Nasal cavity respiratory epithelium epithelial cell of viscerocranial mucosa (primary cell): ENCODE measurements at places on chromosomes 6 and 20. TPM values are rescaled to one million over a fixed set of nuclear protein-coding genes. Genes with fewer than 3 reads are reported as not detected.

Gene SLC17A3
- total RNA-seq, result not detected in 2 replicates

Gene SIGLEC1
- total RNA-seq, result not detected in 2 replicates

Gene SPDEF
- 1.4 and 2.1 TPM in 2 replicates for total RNA-seq

Gene KIF25
- not detected in 2 replicates for total RNA-seq

Gene LSM2
- total RNA-seq, result 14.4 and 35.5 TPM in 2 replicates

Gene SIRPB1
- total RNA-seq, result not detected in 2 replicates

Gene HLA-DQB1
- not detected in 2 replicates for total RNA-seq

Gene SLC13A3
- 3.3 and 3.8 TPM in 2 replicates for total RNA-seq

Gene GJA1
- 101 and 212 TPM in 2 replicates for total RNA-seq

Gene SOBP
- total RNA-seq, result 0.57 TPM in 1 of 2 replicates, not detected in the other

Gene PACSIN1
- not detected in 2 replicates for total RNA-seq

Gene SNAP91
- under 0.01 and 0.07 TPM in 2 replicates for total RNA-seq

Gene MEI4
- under 0.01 and 0.07 TPM in 2 replicates for total RNA-seq

Gene KCNK5
- under 0.01 and 1.8 TPM in 2 replicates for total RNA-seq

Gene TMX4
- 10.6 and 13.1 TPM in 2 replicates for total RNA-seq

Gene GSS
- 86.6 and 96.7 TPM in 2 replicates for total RNA-seq

Gene SPATS1
- total RNA-seq, result not detected in 2 replicates

Gene KIF3B
- total RNA-seq, result 15.4 and 27.4 TPM in 2 replicates

Gene COL19A1
- under 0.01 TPM in 1 of 2 replicates, not detected in the other for total RNA-seq

Gene TCF19
- total RNA-seq, result 1.7 and 2.1 TPM in 2 replicates

Gene CGA
- not detected in 2 replicates for total RNA-seq

Gene C20orf141
- total RNA-seq, result not detected in 2 replicates

Gene COL9A1
- not detected in 2 replicates for total RNA-seq

Gene THEMIS
- total RNA-seq, result not detected in 2 replicates

Gene BACH2
- total RNA-seq, result 0.68 and 5.1 TPM in 2 replicates
